Stimulated activated naive CD4-positive, alpha-beta T cell treated with Interleukin-2 at 50 U/mL for 16 hours (primary cell): ENCODE measurements at places on chromosomes 2 and 18.
A peak's percentile ranks its signal among the peaks of the same experiment; 100 is the strongest.

- DNase-seq: no peak
These were observed 97.6 kb downstream of the EPB41L5 start for GRCh38 chr2:120110507-120110906.

DNA sequence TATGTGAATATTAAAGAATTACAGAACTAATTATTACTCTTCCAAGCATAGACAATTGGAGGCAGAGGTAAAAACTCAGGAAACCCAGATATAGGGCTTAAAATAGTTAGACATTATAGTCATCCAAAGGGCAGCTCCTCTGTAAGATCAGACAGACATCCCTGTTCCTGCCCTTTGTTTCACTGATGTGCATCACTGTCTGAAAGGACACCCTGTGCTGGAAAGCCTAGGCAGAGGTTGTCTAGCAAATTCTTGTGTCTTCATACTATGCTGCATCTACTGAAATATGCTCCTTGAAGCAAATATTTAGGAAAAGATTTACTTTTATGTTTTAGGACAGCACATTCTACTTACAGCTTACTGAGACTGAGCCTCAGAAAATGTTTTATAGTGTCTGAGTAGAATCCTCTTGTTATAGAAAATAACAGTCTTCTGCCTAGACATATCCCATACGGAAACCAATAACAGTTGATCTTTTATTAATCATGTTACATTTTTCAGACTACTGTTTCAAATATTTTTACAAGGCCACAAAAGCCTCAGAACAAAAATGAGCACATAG is 977.3 kb upstream of the CDH2 start:
- no peak for DNase-seq

- DNase-seq: no peak
These were observed 19.0 kb downstream of the PLEKHM3 start for GRCh38 chr2:208006337-208006736.

DNA sequence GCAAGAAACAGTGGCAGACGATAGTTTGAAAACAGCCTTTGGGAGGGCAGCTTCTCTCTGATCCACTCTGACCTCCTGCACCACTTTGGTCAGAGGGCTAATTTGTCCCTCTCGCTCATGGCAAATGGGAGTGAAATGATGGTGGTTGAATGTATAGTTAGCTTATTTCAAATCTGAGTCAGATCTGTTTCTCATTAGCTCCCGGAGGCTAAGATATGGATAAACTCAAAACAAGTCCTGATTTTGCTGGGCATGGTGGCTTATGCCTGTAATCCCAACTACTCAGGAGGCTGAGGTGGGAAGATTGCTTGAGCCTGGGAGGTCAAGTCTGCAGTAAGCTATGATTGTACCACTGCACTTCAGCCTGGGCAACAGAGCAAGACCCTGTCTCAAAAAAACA is 145.0 kb downstream of the ALK start:
- DNase-seq: no peak

GRCh38 chr2:126038861-126039260 is 617.1 kb upstream of the GYPC start:
- no peak for DNase-seq

DNA sequence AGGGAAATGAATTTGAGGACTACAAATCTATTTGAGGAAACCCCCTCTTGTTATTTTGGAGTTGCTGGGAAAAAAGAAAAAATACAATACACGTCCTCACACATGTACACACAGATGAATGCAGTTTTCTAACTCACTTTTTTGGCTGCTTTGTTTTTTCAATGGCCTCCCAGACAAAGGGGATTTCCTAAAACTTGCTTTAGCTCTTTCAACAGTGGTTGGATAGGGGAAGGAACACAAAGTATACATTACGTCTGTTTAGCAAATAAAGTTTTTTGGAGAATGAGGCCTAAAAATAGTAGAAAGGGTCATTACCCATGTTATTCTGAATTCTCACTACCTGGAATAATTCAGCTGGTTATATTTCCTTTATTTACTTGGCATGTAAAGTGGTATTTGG is 125.3 kb upstream of the ITGB6 start:
- no peak for DNase-seq

GRCh38 chr2:201130524-201131186 is 14.7 kb downstream of the CFLAR start:
- peak; percentile 19 for DNase-seq

DNA sequence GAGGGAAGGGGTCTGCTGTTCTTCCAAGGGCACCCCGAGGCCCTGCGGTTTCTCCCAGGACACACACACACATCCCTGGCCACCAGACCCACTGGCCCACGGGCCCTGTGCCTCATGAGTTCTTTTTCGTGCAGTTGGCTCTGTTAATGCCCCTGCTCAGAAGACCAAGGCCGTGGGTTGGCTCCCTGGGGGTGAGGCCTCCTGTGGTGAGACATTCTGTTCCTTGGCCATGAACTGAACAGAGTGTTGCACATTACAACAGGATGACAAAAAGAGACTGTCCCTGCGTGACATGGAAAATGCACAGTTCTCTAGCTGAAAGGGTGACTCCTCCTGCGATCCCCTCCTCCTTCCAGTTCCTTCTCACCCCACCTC is 30.7 kb downstream of the SH2D6 start:
- DNase-seq: no peak

GRCh38 chr2:172607379-172607928 is 51.6 kb downstream of the PDK1 start:
- DNase-seq: no peak

GRCh38 chr2:170243898-170244297 is 66.0 kb downstream of the MYO3B start:
- DNase-seq: no peak

DNA sequence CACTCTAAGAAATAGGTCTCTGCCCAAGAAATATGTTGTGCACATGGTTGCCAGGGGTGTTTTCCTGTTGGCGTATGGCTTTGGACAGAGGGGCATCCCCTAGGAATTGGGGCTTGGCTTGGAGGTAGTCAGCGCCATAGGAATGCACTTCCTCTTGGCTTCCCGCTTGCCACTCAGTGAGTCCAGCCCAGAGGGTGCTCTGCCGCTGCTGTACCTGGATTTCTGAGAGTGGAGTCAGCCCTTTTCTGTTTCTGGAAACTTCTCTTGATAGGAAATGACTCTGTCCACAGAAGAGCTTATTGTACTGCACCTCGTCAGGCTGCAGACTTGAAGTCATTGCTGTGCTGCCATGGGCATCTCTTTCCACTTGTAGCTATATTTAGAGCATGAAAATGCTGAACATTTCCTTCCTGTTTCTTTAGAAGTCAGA is 116.7 kb upstream of the MGAT5 start:
- DNase-seq: no peak

- no peak for DNase-seq
These were observed 95.4 kb downstream of the PTRHD1 start for GRCh38 chr2:24697792-24698191.

- DNase-seq: no peak
These were observed 201.0 kb downstream of the NDUFA10 start for GRCh38 chr2:239824046-239824694.

GRCh38 chr2:138534791-138535190 is 33.2 kb downstream of the SPOPL start:
- DNase-seq: no peak

DNA sequence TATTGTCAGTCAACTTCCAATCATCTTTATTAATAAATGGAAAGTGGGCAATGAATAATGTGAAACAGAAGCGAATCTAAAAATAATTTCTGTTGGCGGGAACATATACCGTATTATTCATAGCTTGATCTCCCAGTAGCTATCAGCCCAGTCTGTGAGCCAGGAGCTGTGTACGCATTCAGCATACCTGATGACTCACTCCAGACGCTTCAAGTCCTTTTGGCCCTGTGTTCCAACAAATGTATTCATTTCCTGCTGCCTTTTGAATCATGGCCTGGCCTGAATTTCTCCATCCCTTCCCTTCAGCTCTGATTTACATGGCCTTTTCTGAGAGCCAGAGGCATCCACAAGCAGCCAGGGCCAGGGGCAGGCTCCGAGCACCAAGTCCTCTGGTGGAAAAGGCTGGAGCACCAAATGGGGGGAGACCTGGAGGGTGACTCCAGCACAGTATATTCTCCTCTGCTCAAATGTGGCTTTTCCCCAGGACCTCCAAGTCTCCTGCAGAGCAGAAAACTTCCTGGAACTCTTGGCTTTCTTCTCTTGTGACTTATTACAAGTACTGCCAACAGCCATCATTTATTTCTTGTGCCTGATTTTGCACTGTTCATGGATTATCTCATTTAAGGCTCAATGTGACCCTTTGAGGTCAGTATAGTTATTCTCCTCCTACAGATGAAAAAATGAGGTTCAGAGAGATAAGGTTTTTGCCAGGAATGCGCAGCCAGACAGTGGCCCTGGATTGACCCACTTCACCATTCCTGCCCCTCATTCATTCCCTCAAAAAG is 108.7 kb downstream of the EN1 start:
- DNase-seq: no peak

- DNase-seq: no peak
These were observed 29.9 kb downstream of the SUMO1 start for GRCh38 chr2:202208526-202208925.

DNA sequence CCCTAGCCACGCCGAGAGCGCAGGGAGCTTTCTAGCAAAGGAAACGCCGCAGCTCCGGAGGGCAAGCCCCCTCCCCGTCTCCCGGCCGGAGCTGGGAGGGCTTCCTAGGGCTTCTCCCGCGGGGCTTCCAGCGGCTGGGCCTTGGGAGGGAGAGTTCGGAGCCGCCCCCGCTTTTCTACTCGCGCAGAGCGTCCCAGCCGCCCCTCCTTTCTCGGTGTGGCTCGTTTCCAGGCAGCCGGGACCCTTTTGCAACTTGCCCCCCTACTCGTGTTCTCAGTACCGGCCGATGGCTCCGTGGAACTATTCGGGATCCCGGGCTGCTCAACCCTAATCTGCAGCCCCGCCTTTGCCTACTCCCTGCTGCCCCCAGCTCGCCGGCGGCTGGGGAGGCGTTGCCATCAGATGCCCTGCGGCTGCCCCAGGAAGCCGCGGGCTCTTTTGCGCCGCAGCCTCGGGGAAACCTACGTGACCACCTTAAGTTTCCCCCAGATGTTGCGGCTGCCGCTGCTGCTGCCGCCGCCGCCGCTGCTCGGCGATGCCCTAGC is 1.5 kb upstream of the NR4A2 start:
- DNase-seq: no peak

DNA sequence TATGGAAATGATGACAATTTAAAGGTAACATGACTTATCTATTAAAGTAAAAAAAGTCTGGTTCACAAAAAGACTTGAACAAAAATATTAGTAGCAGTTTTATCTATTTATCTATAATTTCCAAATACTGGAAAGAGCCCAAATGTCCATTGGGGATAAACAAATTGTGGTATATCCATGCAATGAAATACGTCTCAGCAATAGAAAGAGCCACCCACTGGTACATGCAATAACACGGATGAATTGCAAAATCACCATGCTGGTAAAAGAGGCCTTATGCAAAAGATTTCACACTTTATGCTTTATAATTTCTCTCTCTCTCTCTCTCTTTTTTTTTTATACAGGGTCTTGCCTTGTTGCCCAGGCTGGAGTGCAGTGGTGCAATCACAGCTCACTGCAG is 91.4 kb upstream of the ASAP2 start:
- no peak for DNase-seq

DNA sequence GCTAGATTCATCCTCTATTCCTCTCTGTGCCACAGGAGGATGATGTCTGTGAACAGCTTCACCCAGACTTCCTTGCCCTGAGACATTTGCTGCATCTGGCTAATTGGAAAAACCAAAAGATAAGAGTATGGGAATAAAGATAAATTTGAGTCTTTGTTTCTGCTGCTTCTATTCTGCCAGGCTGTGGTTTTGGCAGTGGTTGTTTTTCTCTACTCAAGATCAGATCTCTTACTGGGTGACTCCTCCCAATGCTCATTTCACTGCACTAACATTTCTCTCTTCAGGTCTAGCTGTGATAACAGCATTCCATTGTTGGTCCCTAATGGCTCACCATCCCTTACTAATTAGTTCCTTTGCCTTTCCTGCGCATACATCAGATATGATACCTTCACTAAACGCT is 89.5 kb downstream of the CALCRL start:
- no peak for DNase-seq

GRCh38 chr2:40394597-40394996 is 57.3 kb downstream of the SLC8A1 start:
- no peak for DNase-seq

GRCh38 chr2:221104361-221104811 is 467.7 kb downstream of the EPHA4 start:
- no peak for DNase-seq

DNA sequence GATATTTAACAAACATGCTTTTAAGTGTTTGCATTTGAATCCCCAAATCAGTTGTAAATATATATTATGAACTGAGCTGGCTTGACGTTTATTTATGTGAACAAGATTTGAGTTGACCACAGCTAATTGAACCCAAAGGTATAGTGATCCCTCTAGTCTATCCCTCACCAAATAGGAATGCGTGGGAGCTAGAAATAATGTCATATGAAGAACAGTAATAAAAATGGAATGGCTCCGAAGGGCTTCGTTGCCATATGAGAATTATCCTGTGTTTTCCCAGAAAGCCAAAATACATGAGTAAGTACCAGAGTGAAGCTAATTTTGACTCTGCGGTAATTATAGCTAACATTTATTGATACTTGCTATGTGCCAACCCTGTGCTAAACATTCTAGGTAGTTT is 142.7 kb downstream of the ADCYAP1 start:
- no peak for DNase-seq

- no peak for DNase-seq
These were observed 126.2 kb upstream of the MAPRE2 start for GRCh38 chr18:34915046-34915445.

- no peak for DNase-seq
These were observed 59.7 kb downstream of the CIB4 start for GRCh38 chr2:26581266-26581990.

DNA sequence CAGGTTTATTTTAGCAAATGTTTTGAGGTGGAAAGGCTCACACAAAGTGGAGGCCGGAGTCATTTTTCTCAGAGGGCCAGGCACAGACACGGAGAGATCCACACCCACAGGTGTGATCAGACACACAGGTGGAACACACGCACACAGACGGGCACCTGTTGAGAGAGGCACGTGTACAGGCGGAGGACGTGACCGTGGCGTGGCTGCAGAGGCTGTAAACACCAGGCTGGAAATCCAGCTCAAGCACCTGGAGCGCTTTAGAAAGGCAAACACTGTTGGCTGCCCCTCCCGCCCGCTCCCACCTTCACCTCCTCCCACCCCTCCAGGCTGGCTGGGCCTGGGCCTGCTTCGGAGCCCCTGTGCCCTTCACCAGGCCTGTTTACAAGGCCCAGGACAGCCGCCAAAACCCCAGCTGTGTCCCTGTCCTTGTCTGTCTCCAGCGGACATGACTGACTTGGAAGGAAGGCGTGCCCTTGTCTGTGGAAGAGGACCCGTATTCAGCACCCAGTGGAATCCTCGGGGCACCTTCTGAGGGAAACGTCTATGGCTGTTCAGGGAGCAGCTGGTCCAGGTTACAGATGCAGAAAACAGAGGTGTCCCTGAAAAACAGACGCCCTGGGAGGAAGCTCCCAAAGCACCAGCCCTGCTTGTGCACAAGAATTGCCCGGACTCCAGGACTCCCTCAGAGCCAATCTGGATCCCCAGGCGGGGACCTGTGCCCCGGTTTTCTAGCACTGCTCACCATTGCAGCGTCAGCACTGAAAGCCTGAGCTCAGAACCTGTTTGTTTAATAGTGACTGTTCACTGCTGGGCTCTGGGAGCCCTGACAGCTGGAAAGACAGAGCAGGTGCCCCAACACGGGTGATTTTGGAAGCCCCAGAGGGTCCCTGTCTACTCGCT is 134.3 kb upstream of the HAAO start:
- no peak for DNase-seq
